ENCODE measurements at places on chromosomes 3 and 15.

DNA sequence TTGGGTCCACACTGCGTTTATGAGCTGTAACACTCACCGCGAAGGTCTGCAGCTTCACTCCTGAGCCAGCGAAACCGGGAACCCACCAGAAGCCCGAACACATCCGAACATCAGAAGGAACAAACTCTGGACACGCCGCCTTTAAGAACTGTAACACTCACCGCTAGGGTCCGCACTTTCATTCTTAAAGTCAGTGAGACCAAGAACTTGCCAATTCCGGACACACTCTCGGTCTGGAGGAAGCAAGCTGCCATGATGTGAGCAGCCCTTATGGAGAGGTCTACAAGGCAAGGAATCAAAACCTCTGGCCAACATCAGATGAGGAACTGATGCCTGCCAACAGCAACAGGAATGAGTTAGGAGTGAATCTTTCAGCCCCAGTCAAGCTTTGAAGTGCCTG, 62.9 kb downstream of the SLC28A2 start:
- no peak for DNase-seq

- DNase-seq: no peak
Measured at GRCh38 chr3:71010726-71011455, 572.6 kb downstream of the FOXP1 start.

- DNase-seq: no peak
Measured at GRCh38 chr3:37384117-37384516, 209.7 kb upstream of the LRRFIP2 start.

DNA sequence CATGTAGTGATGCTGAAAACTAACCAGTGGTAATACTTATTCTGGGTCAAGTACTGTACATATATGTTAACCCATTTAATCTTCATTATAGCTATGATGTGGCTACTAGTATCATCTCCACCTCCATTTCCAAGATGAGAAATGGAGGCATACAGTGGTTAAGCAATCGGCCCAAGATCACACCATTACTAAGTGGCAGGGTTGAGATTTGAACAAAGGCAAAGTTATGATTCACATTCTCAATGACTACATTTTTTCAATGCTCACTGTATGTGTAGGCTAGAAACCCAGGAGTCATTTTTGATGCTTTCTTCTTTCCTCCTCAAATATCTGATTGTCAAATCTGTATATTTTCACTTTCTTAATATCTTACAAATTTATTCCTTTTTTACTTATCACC, 30.2 kb downstream of the ABI3BP start:
- DNase-seq: no peak

DNA sequence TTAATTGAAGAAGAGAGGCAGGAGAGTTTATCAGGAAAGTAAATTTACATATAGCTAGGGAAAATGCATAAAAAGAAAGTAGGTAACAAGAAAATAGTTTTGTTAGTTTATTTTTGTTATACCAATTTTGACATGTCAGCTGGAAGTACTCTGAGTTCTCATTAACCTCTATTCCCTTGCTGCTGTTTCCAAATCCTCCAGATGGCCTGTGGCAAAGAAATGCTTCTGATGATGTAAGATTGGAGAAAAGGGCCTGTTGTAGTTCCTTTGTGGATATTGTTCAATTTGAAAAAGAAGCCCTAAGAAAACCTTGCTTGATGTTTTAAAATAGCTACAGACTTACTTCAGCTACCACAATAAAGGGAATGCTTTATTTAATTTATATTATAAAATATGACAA, 192.9 kb upstream of the SLITRK3 start:
- DNase-seq: no peak

- DNase-seq: no peak
Measured at GRCh38 chr3:71513081-71513480, 70.4 kb downstream of the FOXP1 start.

- DNase-seq: no peak
Measured at GRCh38 chr15:68511073-68511991, 67.5 kb upstream of the CORO2B start.

- peak; percentile 75 for DNase-seq
Measured at GRCh38 chr3:160003520-160004128, 15.0 kb downstream of the IL12A start.

DNA sequence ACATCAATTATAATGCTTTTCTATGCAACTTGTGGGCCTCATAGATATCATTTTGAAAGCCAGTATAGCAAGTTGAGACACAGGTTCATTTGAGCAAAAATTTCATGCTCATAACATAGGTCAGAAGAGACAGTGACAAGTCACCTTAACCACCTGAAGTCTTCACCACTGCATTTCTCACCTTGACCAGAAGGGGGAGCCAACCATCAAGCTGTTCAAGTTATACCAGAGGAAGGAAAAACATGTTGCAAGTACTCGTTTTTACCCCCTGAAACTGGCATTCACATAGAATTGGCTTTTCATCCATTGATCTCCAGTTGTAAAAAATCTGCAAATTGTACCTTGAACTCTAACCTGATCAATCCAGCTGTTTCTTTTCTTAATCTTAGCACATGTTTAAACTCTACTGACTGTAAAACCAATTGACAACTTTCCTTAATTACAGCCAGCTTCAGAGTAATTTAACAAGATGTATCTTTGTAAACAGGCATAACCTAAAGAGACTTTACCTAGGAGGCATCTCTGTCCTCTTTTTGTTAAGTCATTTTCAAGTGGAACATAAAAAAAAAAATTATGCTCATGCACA, 1.4 kb downstream of the LMOD3 start:
- peak; percentile 55 for DNase-seq

- no peak for DNase-seq
Measured at GRCh38 chr3:25728101-25728500, 55.1 kb downstream of the NGLY1 start.

GRCh38 chr3:13080591-13080990, 7.4 kb upstream of the IQSEC1 start:
- peak; percentile 10 for DNase-seq

DNA sequence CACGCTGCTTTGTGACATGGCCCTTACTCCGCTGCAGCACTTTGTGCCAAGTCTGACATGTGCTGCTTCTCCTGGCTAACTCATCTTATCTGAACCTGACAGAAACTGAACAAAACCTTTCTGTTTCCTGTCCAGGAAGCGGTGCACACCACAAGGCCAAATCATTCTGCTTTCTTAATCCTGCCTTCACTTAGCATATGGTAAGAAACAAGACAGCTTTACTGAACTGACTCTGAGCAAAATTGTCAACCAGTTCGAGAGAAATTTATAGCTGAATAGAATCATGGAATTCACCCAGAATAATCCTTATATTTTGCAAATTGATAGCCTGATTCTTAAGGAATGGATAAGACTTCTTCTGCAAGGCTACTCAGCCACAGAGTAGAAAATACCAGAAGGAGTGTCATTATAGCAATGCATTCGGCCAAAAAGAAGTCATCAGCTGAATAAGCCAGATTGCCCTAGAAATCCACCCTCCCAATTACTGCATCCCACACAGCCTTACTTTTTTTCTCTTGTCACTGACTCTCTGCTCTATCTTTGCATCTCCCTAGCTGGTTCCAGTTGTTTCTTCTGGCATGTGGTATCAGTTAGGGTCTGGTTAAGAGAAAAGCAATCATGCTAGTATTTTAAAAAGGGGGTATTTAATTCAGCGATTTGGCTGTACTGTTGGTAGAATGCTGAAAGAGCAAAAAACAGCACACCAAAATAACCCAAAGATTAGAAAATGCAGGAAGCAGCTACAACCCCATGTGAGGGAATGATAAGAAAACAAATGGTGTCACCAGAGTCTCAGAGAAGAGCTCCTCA, 41.6 kb upstream of the STRIT1 start:
- no peak for DNase-seq

GRCh38 chr3:148044151-148044550, 635.0 kb downstream of the ZIC1 start:
- DNase-seq: no peak

GRCh38 chr15:41465822-41466421, 27.8 kb upstream of the ITPKA start:
- peak; percentile 67 for DNase-seq

GRCh38 chr3:36714343-36715086, 49.8 kb downstream of the DCLK3 start:
- no peak for DNase-seq

GRCh38 chr3:195236801-195237570, 34.0 kb downstream of the XXYLT1 start:
- no peak for DNase-seq

GRCh38 chr15:93570527-93570926, 481.5 kb upstream of the RGMA start:
- DNase-seq: no peak

- peak; percentile 2 for DNase-seq
Measured at GRCh38 chr3:69683082-69683806, 56.0 kb upstream of the MITF start.

GRCh38 chr3:184275381-184275701, 481 bp upstream of the ECE2 start:
- DNase-seq: no peak

GRCh38 chr3:31615071-31615875, 82.5 kb downstream of the STT3B start:
- DNase-seq: peak; percentile 63

DNA sequence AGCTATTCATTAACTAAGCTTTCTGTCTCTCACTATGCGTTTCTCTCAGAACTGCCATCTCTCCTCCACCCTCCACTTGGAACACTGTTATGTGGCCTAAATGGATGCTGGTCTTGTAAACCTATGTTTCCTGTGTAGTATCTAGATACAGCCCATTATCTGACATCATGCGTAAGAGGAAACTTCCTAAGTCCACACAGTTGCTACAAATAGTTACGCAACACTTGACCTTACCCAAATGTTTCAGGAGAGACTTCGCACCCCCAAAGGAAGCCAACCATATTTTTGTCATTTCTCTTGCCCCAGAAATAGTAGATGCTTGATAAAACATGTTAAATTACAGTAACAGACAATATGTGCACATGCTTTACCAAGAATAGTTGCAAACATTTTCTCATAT, 87.2 kb upstream of the TPRG1 start:
- no peak for DNase-seq

GRCh38 chr3:16768956-16769355, 115.8 kb upstream of the PLCL2 start:
- no peak for DNase-seq

DNA sequence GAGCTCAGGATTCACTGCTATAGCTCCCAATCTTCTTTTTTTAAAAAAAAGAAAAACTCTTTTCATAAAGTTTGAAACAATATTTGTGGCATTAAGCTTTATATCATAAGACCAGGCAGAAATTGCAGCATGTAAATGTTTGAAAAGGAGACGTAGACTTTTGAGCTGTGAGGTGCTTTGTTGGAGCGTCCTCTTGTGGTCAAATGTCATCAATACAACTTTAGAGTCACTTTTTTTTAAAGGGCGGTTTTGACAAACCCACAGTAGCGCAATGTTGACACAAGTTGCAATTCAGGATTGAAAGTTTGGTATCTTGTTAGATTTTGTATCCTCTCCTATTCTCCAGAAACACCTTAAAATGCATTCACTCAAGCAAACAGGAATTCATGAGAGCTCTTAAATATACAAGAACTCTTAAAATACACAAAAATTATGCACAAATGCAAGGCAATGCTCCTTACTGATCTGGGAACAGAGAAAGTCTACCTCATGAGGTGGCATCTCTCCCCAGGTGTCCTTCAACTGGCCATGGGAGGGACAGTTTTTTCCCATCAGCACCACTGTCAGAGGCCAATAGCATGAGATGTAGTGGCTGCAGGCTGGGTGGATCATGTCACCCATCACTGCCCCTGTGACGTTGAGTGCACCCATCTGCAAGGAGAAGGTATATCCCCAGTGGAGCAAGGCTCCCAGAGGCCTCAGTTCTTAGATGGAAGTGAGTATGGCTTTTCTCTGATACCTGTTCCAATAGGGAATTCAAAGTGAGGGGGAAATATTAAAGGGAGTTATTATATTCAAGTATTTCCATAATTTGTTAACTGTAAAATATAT, 70.7 kb downstream of the ANXA2 start:
- DNase-seq: peak; percentile 82

DNA sequence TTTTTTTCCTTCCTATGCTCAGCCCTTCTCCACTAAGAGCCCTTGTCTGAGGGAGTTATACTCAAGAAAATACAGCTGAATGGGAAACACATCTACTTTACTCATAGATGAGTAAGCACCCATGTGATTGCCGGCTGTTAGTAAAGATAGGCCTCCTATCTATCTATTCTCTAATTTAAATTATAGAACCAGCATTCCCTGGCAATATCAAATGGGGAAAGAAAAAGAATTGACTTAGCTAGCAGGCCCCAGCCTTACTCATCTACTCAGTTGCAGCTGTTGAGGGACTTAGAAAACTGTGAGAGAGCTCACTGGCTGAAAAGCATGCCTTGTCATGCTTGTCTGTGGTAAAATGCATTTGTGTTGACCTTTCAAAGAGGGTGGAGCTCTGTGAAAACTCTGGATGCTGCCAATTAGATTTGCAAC, 116.9 kb upstream of the LRRFIP2 start:
- no peak for DNase-seq

DNA sequence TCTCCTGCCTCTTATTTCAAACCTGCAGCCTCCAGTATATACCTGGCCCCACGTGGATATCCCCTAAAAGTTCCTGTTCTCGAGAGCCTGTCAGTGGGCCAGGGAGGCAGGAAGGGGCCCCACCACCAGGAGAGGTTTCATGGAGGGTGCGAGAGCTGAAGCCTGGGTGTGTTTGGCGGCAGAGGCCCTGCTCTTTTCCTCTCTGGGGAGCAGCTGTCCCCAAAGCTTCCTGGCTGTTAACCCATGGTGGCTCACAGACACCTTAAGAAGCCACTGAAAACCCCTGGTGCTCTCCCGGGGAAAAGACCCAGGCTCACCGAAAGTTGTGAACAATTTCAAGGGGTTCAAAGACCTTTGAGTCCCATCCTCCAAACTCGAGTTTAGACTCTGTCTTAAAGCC, 1.1 kb downstream of the PRRT3 start:
- no peak for DNase-seq

DNA sequence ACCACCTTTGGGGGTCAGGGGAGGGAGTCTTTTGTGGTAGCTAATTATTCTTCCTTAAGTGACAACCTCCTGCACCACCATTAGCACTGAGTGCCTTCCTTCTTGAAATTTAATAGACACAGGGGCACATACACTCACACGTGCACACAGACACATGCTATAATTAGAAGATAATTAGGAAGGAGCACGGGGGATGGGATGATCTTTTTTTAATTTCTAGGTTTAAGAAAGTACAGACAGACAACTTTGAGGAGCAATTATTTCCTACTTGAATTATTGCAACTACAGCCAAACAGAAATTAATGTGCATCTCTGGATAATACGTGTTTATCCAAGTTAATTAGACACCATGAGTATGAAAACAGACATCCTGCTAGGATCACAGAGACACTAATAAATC, 44.8 kb upstream of the GUCA1C start:
- peak; percentile 51 for DNase-seq

GRCh38 chr3:157135671-157136396, 24.1 kb downstream of the CCNL1 start:
- DNase-seq: peak; percentile 43

GRCh38 chr3:29481249-29481648, 200.4 kb downstream of the RBMS3 start:
- no peak for DNase-seq

GRCh38 chr15:84006421-84006820, 229.2 kb upstream of the GOLGA6L4 start:
- no peak for DNase-seq

- DNase-seq: no peak
Measured at GRCh38 chr3:114508976-114509375, 215.1 kb downstream of the TIGIT start.

GRCh38 chr15:79378394-79379109, 53.6 kb upstream of the MINAR1 start:
- DNase-seq: peak; percentile 3

Measured in NCI-H69 (cell line).